ENCODE measurements at places on chromosomes 7 and 10. TPM values are rescaled to one million over a fixed set of nuclear protein-coding genes. Genes with fewer than 3 reads are reported as not detected.

The STEAP1B gene
- total RNA-seq, result 2.2 TPM

The KCP gene
- total RNA-seq, result 0.40 TPM

The IL15RA gene
- total RNA-seq, result 2.1 TPM

The IFIT1 gene
- 57.2 TPM for total RNA-seq

The FAM107B gene
- total RNA-seq, result 56.9 TPM

The GATA3 gene
- 0.28 TPM for total RNA-seq

The MAT1A gene
- total RNA-seq, result 0.50 TPM

The DKK1 gene
- 7.8 TPM for total RNA-seq

The LIPJ gene
- total RNA-seq, result 0.28 TPM

The FFAR4 gene
- 0.06 TPM for total RNA-seq

The SAP25 gene
- 1.9 TPM for total RNA-seq

The IL2RA gene
- 0.10 TPM for total RNA-seq

The PKD1L1 gene
- 0.79 TPM for total RNA-seq

The TCTN3 gene
- 30.4 TPM for total RNA-seq

The AKR1C1 gene
- 53.3 TPM for total RNA-seq

The KLLN gene
- 0.69 TPM for total RNA-seq

The CHAT gene
- 0.61 TPM for total RNA-seq

The TMEM196 gene
- total RNA-seq, result 2.4 TPM

The FKBP6 gene
- total RNA-seq, result 0.11 TPM

The UCN3 gene
- 0.50 TPM for total RNA-seq

The ANXA8 gene
- total RNA-seq, result 0.17 TPM

The ERLIN1 gene
- total RNA-seq, result 20.9 TPM

The SPDYE1 gene
- total RNA-seq, result 0.10 TPM

The SPDYE11 gene
- total RNA-seq, result 0.06 TPM
